Activated effector memory CD4-positive, alpha-beta T cell treated with Interleukin-2 at 50 U/mL for 16 hours (primary cell): ENCODE measurements at places on chromosomes 4 and X.

GRCh38 chr4:52874948-52875347, 12.8 kb downstream of the RASL11B start:
- no peak for DNase-seq

DNA sequence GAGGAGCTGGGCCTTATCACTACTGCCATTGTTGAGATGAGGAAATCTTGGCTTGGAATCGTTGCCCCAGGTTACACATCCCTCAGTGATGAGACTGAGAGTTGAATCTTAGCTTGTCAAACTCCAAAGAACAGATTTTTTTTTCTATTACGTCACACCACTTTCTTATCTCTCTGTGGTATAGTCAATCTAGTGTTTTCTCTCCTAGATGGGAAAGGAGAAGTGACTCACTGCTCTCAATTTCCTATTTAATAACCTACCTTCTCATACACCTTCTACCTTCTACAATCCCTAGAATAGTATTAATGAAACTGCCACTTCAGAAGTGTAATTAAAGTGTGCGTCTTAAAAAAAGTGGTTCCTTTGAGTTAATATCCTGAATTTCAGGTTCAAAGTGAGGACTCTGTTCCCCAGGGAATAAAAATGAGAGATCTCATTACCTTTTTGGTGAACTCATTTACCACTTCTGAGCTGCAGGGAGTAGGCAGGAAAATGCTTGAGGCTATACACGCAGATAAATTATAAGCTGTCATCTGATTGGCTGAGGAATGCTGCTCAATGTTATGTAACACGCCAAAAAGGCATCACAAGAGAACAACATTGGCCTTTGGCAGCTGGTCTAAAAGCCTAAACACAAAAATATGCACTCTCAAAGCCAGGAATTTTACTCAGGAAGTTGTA, 59.3 kb downstream of the MAD2L1 start:
- DNase-seq, result no peak

DNA sequence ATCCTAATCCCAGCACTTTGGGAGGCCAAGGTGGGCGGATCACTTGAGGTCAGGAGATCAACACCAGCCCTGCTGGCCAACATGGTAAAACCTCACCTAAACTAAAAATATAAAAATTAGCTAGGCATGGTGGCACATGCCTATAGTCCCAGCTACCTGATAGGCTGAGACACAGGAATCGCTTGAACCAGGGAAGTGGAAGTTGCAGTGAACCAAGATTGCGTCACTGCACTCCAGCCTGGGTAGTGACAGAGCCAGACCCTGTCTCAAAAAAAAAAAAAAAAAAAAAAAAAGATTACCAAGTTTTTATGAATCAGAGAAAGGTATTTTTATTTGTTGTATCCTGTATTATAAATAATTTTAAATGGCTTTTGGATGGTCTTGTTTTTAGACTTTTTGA, 15.1 kb downstream of the TRAPPC11 start:
- DNase-seq, result no peak

- DNase-seq, result no peak
Measured at GRCh38 chr4:119632216-119632615, 3.6 kb upstream of the PDE5A start.

DNA sequence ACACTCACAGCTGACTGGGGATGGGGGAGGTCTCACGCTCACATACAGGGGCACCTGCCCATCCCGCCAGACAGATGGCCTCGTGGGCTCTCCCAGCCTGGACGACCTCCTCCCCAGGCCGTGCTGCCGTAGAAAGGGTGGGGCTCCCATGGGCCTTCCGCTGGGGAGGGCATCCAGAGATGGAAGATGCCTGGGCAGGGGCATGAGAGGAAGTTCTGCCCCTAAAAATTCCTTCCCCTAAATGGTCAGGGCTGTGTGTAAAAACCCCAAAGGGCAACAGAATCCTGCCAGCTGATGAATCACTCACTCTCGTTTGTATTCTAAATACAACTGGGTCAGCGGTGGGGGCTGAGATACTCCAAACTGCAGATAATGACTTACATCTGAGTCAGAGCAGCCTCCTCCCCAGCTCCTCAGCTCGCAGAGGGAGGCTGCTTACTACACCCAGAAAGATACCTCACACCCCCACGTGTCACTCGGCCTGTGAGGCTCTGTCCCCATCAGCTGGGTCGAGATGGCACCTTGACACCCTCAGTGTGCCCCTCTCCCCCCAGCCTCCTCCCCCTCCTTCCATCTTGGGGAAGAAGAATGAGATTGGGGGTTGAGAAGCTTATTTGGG, 10.1 kb downstream of the WDR1 start:
- DNase-seq, result peak; percentile 60

GRCh38 chrX:67044029-67044653, 405.3 kb upstream of the EDA2R start:
- DNase-seq, result no peak
